Common myeloid progenitor, CD34-positive (primary cell): ENCODE measurements at places on chromosomes 1 and 21.

GRCh38 chr1:235854347-235854746 lies 12.4 kb downstream of the LYST start:
- no peak for DNase-seq

- DNase-seq, result no peak
Measured at GRCh38 chr1:167663002-167663772, 33.2 kb downstream of the RCSD1 start.

DNA sequence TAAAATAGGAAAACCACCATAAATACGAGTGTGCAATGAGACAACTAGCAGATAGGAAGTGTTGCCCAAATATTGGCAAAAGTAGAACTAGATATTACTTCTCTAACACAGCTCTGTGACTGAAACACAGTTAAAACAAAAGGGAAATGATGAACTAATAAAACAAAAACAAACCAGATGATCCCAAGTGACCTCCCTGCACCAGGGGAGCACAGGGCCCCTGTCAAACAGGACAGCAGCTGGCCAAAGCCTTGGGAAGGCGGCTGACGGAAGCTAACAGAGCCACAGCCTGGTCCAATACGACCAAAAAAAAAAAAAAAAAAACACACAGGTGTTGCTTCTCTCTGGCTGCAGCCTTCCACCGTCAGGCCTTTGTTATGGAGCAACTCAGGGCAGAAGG lies 17.8 kb downstream of the ZBTB17 start:
- no peak for DNase-seq

DNA sequence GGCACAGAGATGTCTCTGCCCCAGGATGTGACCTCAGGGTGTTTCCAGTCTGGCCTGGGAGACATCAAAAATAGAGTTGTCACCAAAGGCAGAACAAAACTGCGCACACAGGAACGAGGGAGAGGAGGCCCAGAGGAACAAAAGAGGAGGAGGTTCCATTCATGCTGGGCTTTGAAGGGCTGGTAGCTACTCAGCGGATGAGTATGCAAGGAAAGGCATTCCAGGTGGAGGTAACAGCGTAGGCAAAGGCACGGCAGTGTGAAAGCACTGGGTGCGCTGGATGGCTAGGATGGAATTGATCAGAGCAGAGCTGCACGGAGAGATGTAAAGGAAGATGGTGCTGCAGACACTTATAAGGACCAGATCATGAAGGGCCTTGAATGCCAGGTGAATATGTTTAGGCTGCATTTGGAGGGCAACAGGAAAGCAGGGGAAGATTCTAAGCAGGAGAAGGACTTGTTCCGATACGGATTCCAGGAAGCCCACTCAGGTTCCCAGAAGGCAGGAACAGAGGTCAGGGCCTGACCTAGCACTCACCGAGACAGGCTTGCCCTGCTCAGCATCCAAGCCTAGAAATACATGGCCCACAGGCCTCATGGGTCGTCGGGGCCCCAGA lies 6.3 kb downstream of the COL16A1 start:
- DNase-seq, result no peak

- DNase-seq, result peak; percentile 92
Measured at GRCh38 chr1:159889821-159890252, 10.1 kb downstream of the CFAP45 start.

DNA sequence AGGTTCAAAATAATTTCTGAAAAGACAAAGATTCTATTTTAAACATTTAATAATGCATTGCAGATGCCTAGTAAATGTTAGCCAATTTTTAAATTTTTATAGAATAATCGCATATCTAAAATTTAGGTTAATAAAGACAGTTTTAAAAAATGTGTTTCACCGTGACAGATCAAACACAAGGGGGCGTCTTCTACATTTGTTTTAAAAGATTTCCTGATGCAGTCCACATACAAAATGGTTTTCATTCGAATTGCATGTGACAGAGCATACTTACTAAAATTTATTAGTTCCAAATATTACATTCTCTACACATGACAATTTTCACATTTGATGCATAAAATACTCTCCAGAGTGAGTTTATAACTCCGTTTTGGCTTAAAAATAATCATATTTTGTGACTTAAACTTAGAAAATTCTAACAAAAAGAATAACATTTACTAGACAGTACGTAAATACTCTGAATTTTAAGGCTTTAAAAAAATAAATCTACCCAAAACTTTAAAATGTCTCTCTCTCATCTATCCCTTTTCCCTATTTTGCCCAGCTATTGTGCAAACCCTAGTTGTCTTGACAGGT lies 75.5 kb downstream of the ADAMTS1 start:
- DNase-seq, result peak; percentile 55

- DNase-seq, result no peak
Measured at GRCh38 chr1:168481586-168481985, 62.2 kb downstream of the XCL2 start.

DNA sequence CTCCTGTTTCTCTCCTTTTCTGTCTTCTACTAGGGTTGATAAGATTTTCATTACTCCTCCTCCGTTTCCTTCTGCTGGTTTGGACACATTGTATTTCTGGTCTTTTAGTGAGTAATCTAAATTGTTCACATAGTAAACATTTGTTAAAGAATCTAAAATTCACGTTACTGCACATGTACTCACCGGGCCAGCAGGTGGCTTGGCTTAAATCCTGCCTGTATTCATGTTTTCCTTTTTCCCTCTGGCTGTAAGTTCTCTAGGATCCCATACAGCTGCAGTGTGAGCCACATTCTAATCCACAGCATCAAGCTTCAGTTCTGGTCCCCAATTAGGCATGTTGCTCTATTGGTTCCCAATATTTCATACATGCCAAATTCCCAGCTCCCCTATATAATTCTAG lies 958.3 kb downstream of the ADGRL2 start:
- no peak for DNase-seq

GRCh38 chr1:205009670-205010069 lies 33.3 kb upstream of the CNTN2 start:
- no peak for DNase-seq

DNA sequence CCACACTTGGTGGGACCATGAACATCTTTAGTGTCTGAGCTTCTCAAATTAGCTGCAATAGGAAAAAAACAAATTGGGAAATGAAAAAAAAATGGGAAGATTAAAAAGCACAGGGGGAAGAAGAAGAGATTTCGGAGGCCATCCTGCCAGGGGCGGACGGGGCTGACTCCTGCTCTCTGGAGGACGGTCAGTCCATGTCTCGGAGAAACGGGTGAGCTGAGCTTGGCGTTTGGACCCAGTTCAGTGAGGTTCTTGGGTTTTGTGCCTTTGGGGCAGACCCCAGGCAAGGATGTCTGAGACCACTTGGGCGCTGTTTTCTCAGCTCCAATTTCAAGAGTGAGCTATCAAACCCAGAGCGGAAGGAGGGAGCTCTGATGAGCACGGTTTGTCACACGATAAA lies 123.9 kb downstream of the PRDM2 start:
- DNase-seq, result no peak

DNA sequence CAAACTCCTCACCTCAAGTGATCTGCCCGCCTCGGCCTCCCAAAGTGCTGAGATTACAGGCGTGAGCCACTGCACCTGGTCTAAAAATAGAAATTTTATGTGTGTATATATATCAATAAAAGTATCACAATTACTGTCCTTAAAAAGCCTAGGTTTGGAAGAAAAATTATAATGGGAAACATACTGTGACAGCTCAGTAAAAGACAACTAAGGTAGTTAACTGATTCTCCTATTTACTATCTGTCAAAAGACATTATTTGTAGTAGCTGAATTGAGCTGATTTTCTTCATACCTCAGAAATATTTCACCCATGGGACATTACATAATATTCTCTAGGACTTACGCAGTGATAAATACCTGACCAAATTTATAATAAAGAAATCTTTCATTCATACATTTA lies 122.5 kb downstream of the SMYD3 start:
- DNase-seq, result no peak

DNA sequence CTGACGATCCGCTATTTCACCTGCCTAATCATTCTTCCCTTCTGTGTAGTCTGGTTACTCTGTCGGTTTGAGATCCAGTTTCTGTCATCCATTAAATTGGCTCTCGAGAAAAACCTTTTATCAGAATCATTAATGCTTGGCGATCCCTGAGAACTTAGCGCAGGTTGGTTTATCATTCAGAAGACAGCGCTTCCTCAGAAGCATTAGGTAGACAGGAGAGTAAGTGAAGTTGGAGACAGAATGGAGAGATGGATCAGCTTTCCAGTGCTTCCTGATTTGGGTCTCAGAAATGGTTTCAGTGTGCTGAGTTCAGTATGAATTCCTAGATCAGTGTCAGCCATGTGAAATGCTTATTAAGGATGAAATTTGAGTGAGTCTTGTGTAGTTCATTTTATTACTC lies 1.3 kb downstream of the USP1 start:
- DNase-seq, result peak; percentile 27

GRCh38 chr1:66403007-66403731 lies 130.8 kb upstream of the SGIP1 start:
- DNase-seq, result peak; percentile 43

DNA sequence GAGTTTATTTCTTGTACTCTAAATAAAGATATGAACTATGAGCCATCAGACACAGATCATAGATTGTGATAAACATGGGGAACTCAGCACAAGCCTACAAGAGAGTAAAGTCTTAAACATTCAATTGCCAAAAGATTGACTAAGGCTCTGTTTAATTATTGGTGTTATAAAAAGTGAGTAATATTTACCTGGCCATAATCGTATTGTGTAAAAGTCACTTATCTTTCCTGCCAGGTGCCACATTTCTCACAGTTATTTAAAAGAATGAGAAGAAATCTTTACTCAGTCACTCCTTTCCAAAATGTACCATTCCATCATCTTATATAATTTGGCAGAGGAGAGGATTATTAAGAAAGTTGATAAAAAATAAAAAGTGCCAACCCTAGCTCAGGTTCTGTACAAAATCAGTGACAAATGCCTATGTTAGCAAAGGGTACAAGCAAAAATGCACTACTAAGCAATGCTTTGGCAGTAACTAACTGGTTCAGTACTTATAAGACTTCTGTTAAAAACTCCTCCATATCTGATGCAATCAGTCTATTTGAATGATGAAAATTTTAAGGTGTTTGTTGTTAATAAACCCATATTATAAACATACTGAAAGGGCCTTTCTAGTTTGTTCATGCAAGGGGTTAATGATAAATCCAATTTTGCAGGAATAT lies 5.8 kb upstream of the NR5A2 start:
- DNase-seq, result no peak
